ENCODE measurements at places on chromosomes 4 and X. TPM values are rescaled to one million over a fixed set of nuclear protein-coding genes. Genes with fewer than 3 reads are reported as not detected.

DNA sequence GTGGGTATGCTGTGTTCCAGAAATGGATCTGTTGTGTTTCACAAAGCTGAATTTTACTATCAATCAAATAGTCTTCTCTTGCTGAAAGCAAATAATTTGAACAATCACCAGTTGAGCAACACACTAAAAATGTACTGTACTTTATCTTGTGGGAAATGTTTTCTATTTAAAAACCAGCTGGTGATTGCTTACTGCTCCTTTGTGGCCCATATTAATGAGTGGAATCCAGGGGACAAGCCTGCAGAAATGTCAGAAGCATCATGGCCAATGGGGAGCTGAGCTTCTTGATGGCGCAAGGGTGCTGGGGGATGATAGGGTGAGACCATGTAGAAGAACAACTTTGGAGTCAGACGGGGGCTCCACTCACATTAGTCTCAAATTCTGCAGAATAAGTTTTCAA is 346.2 kb downstream of the ARHGAP10 start:
- no peaks in the 10 kb centered on the region for H3K27me3 ChIP-seq
- no peak overlapping the region for H3K4me3 ChIP-seq
- H3K36me3 ChIP-seq, result no peaks in the 10 kb centered on the region
- H3K27ac ChIP-seq, result no peak overlapping the region
- no peaks in the 10 kb centered on the region for H3K4me1 ChIP-seq

GRCh38 chr4:185270037-185270436 is 60.6 kb downstream of the SNX25 start:
- no peaks in the 10 kb centered on the region for H3K36me3 ChIP-seq
- no peak overlapping the region for H3K27ac ChIP-seq

GRCh38 chr4:79315891-79316290 is 10.0 kb downstream of the NAA11 start:
- H3K36me3 ChIP-seq, result no peaks in the 10 kb centered on the region
- H3K4me3 ChIP-seq, result no peak overlapping the region
- DNase-seq, result no peak
- no peaks in the 10 kb centered on the region for H3K27me3 ChIP-seq

DNA sequence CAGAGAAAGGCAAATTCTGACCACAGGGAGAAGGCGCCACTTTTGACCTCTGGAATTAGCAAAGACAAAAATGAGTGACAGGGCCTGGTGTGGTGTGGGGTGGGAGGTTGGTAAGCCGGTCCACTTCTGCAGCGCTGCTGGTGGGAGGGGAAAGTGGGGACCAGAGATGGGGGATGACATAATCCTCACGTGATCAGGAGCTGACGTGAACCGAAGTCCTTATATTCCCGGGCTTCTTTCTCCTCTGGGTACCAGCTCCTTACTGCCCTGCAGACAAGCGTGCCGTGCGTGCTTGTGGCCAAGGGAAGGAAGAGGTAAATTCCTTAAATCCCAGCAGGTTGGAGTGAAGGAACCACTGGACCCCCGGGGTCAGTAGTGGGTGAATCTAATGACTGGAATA is at the start of gene TCEAL7:
Gene TCEAL7, plus strand, starts transcription at position 249 of the 400 bp plus-strand sequence. CDS start 1,165 bp downstream, outside the sequence.
- no peaks in the 10 kb centered on the region for H3K36me3 ChIP-seq
- H3K27ac ChIP-seq, result no peak within 1 kb of the TSS
- H3K4me3 ChIP-seq, result no peak within 1 kb of the TSS
- DNase-seq, result no peak
- H3K4me1 ChIP-seq, result no peaks in the 10 kb centered on the region

GRCh38 chrX:149374751-149375150 is 130.4 kb downstream of the IDS start:
- H3K27me3 ChIP-seq, result no peaks in the 10 kb centered on the region
- no peak for DNase-seq
- no peak overlapping the region for H3K27ac ChIP-seq
- no peak overlapping the region for H3K4me3 ChIP-seq

GRCh38 chrX:22021751-22022324 is 10.3 kb upstream of the PHEX start:
- H3K4me1 ChIP-seq, result no peaks in the 10 kb centered on the region
- H3K36me3 ChIP-seq, result no peaks in the 10 kb centered on the region
- H3K27ac ChIP-seq, result no peak overlapping the region
- DNase-seq, result no peak

GRCh38 chr4:5376015-5376414 is 324.7 kb downstream of the STK32B start:
- no peak overlapping the region for H3K27ac ChIP-seq
- H3K4me3 ChIP-seq, result no peak overlapping the region
- no peaks in the 10 kb centered on the region for H3K4me1 ChIP-seq
- no peaks in the 10 kb centered on the region for H3K36me3 ChIP-seq
- no peaks in the 10 kb centered on the region for H3K27me3 ChIP-seq
- no peak for DNase-seq

DNA sequence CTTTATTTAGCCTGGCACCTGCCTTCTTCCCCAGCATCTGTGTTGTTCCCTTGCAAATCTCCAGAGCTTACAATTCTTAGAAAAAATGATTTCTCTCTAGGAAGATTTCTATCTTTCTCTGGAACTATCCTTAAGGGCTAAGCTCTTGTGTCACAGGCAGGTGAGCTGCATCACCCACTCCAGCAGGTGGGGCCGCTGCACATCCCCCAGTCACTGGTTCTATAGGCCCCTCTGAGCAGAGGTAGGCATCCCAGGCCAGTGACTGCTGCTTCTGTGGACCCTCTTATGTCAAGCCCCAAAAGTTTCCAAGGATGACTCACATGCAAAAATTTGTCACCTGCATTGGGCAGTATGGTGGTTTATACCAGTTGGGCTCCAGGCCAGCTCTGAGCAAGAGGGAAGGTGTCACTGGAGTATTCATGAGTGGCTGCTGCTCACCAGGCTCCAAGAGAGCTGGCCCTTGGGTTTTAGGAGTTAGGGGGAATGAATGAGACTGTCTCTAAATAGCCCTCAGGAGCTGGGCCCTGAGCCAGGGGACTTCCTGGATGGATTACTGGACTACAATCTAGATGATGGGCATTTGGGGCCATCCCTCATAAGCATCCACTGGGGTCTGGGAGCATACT is 208.1 kb upstream of the EOLA2 start:
- H3K27ac ChIP-seq, result no peak overlapping the region
- no peaks in the 10 kb centered on the region for H3K36me3 ChIP-seq
- no peak overlapping the region for H3K4me3 ChIP-seq
- no peaks in the 10 kb centered on the region for H3K27me3 ChIP-seq

GRCh38 chr4:122688529-122689140 is 43.9 kb upstream of the BBS12 start:
- H3K27ac ChIP-seq, result no peak overlapping the region
- no peak for DNase-seq
- H3K4me3 ChIP-seq, result no peak overlapping the region
- no peaks in the 10 kb centered on the region for H3K4me1 ChIP-seq
- no peaks in the 10 kb centered on the region for H3K27me3 ChIP-seq

DNA sequence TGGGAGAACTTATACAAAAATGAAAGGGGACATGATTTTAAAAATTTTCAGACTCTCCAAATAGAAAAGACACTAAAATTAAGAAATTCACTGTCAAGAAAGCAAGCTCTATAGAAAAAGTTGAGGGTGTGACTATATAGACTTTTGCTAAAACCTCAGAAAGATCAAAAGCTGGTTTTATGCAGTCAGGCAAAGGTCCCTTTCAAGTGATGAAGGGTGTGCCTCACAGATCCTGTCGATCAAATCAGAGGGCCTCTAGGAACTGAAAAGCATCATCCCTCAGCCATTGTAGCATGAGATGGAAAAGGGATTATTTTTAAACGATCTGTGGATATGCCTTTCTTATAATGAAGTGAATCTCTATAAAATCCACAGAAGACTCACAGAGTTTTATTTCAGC is 116.5 kb downstream of the FAM13A start:
- no peaks in the 10 kb centered on the region for H3K36me3 ChIP-seq
- DNase-seq, result peak; percentile 9
- peaks cover 9% of the 10 kb centered on the region for H3K4me1 ChIP-seq
- no peaks in the 10 kb centered on the region for H3K27me3 ChIP-seq

DNA sequence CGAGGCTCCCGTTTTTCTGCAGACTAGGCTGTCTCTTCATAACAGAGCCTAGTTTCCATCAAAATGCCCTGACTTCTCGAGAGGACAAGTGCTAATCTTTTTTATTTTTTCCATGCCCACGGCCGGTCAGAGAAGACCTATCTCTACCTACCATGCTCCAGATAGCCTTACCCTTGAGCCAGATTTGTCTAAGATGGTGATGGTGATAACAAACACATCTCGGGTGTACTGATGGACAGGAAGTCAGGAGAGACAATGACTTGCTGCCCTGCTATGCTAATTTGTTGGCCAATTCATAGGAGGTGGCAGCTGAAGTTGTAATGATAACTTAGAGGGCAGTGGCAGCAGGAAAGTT is 42.2 kb upstream of the NKRF start:
- H3K4me1 ChIP-seq, result no peaks in the 10 kb centered on the region
- H3K36me3 ChIP-seq, result peaks cover 8% of the 10 kb centered on the region
- H3K27me3 ChIP-seq, result no peaks in the 10 kb centered on the region
- H3K27ac ChIP-seq, result peak overlapping the region; percentile 57
- DNase-seq, result no peak

- H3K4me3 ChIP-seq, result no peak overlapping the region
- no peak for DNase-seq
- H3K4me1 ChIP-seq, result peaks cover 2% of the 10 kb centered on the region
- no peaks in the 10 kb centered on the region for H3K36me3 ChIP-seq
- no peak overlapping the region for H3K27ac ChIP-seq
Measured at GRCh38 chr4:70754990-70755688, 33.4 kb downstream of the RUFY3 start.

ZFP92 gene
- total RNA-seq, result 1.4 TPM

NXF2B gene
- not detected for total RNA-seq

SPIN2B gene
- 12.7 TPM for total RNA-seq

GPR173 gene
- 0.50 TPM for total RNA-seq

COPS4 gene
- total RNA-seq, result 22.2 TPM

VCX2 gene
- not detected for total RNA-seq

GABRB1 gene
- total RNA-seq, result not detected

ZMYM3 gene
- total RNA-seq, result 31.6 TPM

TMEM35A gene
- not detected for total RNA-seq

SMIM10L2A gene
- total RNA-seq, result 1.9 TPM

PRMT9 gene
- 14.9 TPM for total RNA-seq

JCHAIN gene
- total RNA-seq, result 4.8 TPM
